ENCODE measurements at places on chromosomes 7 and 10.

DNA sequence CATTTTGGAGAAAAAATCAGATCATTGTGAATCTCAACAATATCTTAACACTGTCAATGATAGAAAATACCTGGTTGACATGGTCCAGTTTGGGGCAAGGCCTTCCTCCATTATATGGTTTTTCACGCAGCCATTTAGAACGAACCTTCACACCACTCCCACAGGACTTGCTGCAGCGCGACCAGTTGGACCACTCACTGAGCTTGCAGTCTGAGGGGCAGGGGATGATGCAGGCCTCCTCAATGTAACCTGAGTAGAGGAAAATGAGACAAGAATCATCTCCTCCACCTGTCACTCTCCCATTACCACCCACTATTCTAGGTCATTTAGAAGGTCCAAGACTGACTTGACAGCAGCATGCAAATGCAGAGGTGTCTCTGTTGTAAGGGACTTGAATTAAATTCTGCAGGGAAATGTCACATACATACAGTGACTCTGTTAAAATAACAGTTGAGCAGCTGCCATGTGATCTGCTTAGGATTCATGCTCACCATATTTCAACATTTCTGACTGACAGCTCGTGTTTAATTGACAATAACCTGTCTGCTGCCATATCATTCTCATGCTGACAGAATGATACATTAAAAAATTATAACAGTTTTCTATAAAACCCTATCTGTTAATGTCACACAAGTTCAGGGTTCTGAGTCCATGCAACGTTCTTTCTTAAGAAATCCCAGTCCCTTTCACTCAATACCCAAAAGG is 403.0 kb downstream of the THSD7A start:
- no peak for DNase-seq

- no peak for DNase-seq
Observed at GRCh38 chr10:93221521-93221920, 147.8 kb downstream of the CYP26A1 start.

DNA sequence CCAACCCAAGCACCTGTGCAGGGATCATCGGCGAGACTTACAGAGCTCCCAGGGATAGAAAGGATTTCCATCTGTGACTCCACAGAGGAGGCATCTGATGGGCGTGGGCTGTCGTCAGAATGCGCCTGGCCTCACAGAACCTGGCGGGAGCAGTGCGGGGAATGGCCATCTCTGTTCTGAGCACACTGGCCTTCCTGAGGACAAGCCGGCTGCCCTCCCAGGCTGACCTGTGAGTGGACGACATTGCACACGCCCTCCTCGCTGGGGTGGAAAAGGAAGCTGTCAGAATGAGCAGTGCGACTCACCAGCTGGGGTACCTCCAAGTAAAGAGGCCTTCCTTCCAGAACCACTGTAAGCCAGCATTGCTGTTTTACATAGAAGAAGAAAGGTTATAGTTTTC is 234.6 kb upstream of the PITRM1 start:
- no peak for DNase-seq

- DNase-seq: no peak
Observed at GRCh38 chr7:92889081-92889480, 52.7 kb upstream of the CDK6 start.

DNA sequence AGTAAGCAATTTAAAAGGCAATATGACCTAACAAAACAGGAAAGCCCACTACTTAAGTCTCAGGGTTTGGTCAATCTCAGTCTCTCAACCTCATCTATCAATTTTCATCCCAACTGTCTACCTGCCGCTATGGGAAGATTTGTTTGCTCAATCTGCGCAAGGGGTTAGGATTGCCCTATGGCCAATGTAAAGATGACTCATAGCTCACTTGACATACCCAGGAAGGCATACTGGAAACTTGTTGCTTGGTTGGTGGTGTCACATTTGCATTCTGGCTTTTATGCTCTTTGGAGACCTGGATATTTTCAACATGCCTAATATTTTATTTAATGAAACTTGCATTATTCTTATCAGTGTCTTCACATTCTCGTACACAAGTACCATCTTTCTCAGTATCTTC is 78.1 kb upstream of the TMEM196 start:
- DNase-seq: no peak

DNA sequence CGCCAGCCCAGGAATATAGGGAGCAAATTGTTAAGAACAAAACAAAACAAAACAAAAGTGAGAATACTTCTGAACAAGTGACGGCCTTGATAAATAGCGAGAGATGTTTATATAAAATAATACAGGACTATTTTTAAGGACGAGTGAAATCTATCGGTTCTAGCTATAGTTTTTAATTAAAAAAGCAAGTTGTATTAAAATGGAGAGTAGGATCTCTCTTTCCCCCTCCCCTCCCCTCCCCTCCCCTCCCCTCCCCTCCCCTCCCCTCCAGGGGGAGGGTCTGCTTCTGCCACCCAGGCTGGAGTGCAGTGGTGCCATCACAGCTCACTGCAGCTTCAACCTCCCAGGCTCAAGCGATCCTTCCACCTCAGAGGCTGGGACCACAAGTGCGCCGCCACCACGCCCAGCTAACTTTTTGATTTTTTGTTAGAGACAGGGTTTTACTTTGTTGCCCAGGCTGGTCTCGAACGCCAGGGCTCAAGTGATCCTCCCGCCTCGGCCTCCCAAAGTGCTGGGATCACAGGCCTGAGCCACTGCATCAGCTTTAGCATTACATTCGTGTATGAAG is 440 bp upstream of the TCAF1 start:
- DNase-seq: no peak

DNA sequence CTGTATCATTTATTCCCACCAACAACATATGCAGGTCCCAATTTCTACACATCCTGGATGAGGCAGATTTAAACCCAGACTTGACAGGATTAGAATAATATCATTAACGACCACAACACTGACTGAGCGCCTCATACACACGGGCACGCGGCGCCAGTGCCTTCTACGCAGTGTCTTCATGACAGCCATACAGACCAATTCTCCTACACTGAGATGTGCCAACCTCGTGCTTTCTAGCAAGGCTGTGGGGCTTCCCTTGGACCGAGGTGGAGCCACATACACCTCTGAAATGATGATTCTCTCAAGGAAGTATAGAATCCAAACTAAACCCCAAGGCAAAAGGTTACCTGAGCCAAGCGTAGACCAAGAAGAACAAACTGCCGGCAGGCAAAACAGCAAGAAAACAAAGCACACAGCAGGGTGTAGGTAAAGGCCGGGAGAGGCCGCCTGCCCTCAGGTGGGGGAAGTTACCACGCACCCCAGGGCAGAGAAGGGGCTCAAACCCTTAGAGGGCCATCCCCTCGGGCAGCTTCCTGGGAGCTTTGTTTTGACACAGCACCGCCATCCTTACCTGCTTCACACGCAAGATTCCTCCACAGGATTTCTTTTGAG is 75.8 kb downstream of the DLG5 start:
- no peak for DNase-seq

- no peak for DNase-seq
Observed at GRCh38 chr10:127987467-127988380, 80.8 kb downstream of the PTPRE start.

DNA sequence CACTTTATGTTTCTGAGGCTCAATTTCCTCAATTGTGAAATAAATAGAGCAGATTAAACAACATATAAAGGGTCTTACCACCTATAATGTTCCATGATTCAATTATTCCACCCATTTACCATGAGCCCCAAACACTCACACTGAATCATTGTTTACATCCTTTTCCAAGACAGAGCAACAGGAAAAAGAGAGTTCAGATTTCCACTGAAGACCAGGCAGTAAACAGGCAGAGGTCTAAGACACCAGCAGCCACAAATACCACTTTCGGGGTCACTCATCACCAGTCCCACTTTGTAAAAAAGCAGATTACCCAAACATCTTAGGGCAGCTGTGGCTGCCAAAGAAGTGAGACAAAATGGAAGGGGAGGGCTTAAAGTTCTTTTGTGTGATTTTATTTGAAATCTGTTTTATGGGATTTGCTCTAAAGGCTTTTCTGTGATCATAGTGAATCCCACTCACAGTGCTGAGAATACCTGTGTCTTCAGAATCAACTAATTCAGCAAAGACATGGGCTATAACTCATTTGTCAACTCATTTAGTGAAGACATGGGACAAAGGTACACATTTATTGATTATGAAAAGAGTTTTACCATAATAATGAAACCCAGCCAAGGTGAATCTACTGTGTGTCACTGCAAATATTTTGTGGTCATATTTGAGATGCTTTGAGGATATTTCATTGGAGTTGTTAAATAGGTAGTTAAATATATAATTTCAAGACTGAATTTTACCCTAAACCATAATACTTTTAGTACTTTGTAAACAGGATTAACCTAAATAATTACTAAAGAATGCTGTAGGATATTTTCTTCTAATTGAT is 24.8 kb upstream of the DLD start:
- no peak for DNase-seq

GRCh38 chr7:129951226-129952085 is 1.3 kb downstream of the UBE2H start:
- DNase-seq: no peak

DNA sequence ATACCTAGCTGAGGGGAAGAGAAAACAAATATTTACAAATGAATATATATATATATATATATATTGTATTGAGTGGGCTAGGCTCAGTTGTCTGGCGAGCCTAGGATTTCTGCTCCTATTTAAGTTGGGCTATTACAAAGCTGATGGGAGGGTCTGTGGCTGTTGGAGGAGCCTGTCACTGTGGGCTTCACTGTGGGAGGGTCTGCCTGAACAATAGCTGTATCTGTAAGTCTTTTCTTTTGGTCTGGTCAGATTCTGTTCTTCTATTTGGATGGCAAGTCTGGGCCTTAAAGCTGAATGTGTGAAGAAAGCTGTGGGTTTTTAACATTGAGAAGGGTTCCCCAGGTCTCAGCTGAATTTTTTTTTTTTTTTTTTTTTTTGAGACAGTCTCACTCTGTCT is 220.6 kb upstream of the LYZL1 start:
- no peak for DNase-seq

GRCh38 chr10:97867220-97867800 is 17.7 kb downstream of the GOLGA7B start:
- DNase-seq: no peak

DNA sequence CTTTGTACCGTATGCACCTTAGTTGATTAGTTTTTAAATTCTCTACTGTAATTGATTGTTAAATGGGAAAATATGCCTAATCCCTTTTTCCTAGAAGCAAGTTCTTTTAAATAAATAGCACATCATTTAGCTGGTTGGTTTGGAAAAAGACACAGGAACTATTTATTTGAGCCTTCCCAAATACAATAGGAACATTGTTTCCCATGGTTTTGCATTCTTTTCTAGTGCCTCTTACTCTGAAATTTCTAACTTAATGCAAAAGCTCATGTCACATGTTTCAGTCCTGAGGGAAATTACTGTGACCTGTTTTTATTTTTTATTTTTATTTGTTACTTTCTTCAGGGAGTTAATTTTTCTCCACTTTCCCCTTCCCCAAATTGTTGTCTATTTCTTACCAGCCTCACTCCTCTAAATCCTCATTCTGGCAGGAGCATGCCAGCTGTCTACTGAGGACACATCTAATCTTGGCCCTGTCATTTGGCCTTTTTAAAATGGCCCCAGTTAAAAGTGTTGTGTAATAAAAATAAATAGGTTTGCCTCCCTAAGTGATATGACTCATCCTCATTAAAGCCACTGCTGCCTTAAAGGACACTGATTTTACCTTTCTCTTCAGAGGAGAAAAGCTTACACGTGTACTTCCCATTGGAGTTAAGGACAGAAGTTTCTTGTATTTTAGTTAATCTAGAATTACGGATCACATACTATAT is 94.5 kb downstream of the PPP1R3A start:
- DNase-seq: no peak

GRCh38 chr7:2016021-2016631 is 216.6 kb downstream of the MAD1L1 start:
- no peak for DNase-seq

GRCh38 chr10:32073128-32073527 is 16.9 kb upstream of the KIF5B start:
- no peak for DNase-seq

DNA sequence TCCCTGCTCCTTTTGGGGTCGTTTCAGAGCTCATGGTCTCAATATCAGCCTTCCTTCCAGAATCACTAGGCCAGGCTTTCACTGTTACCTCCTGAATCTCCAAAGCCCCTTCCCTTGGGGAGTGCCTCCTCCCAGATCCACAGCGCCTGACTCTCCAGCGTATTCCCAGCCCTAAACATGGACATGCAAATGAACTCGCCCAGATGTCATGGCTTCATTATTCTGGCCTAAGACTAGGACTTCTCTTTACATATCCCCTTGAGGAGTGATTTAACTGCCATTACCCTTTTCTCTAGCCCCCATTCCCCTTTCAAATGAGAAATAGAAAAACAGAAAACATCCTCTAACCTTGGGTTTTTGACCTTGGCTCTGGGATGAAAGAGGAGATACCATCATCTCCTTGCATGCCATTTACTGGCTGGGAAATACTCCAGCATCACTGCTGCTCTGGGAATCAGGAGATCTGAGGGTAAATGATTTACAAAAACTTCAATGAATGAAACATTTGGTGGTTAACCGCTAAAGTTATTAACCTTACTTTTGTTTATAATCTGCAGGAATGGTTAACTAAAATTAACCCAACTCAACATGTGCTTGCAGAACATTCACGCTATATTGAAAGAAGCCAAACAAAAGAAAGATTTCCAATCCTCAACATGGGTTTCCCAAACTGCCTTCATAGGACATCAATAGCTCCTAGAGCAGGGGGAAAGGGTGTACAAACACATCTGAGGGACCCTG is 37.0 kb downstream of the FAM171A1 start:
- no peak for DNase-seq

DNA sequence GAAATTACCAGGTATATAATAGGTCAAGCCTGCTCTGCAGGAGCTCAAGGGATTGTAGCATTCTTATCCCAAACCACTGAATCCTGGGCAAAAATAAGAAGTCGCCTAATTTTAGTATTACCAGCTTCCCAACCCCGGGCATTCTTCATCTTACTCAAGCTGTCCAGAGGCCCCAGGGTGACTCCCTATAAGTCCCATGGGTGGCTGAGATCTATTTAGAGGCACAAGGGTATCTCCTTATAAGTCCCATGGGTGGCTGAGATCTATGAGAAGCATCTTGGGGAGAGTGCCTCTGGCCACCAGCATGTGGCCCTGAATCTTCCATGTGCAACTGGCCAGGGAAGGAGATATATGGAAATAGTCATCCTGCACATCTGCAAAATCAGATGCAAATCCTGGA is 38.9 kb downstream of the PRSS2 start:
- DNase-seq: no peak

GRCh38 chr7:12256090-12256489 is 45.0 kb downstream of the TMEM106B start:
- no peak for DNase-seq

DNA sequence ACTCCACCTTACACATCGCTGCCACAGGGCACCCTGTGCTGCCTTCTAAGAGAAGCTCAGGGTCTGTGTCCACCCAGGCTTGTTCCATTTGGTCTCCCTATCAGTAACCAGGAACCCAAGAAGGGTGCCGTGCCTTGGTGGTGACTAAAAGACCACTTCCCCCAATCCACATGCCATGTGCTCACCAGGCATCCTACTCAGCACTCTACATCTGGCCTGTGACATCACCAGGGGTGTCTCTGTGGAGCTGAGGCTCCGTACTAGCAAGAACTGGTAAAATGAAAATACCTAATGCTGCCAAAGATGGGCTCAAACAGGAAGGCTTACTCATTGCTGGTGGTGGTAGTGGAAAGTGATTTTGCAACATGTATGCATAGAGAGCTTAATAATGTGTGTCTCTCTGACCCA is 19.0 kb upstream of the C10orf71 start:
- DNase-seq: no peak

Data from stimulated activated CD8-positive, alpha-beta memory T cell treated with anti-CD3 and anti-CD28 coated beads, Interleukin-12 subunit alpha, Interleukin-12 subunit beta, amount 100 ng/mL, for 1 hour (primary cell).